ENCODE measurements at places on chromosomes 7 and 10. TPM values are rescaled to one million over a fixed set of nuclear protein-coding genes. Genes with fewer than 3 reads are reported as not detected.

Gene UCMA
- not detected for total RNA-seq

GRCh38 chr7:40047661-40048060 is 86.8 kb downstream of the MPLKIP start:
- no peak for DNase-seq

Gene PAX4
- total RNA-seq: not detected

DNA sequence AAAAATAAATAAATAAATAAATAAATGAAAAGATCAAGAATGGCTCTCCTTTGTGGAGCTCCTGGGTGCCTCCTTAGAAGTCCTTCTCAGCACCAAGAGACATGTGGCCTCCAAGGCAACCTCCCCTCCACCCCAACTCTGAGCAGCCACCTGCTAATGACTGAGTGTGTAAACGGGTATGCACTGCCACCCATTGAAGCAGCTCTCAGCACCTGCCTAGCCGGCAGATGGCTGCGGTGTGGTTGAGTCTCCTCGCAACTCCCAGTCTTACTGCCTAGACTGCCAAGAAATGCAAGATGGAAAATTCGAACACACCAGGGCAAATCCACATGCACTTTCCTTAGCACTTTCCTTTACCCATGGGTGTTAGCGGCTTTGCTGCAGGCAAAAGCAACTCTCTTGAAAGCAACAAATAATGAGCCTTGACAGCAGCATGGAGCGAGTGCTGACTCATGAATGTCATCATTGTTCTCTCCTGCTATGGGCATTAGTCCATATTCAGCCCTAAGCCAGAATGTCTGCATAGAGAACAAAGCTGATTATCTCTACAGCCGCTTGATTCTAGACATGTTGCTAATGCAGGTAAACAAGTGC is 913.9 kb upstream of the AUTS2 start:
- DNase-seq: no peak

- no peak for DNase-seq
Measured at GRCh38 chr10:1650542-1651269, 86.6 kb downstream of the ADARB2 start.

- no peak for DNase-seq
Measured at GRCh38 chr10:132693676-132694075, 92.3 kb downstream of the NKX6-2 start.

- no peak for DNase-seq
Measured at GRCh38 chr10:19299645-19300044, 251.0 kb downstream of the MALRD1 start.

- no peak for DNase-seq
Measured at GRCh38 chr10:50501924-50502452, 121.8 kb downstream of the SGMS1 start.

Gene BLOC1S2
- total RNA-seq: 28.5 TPM

- DNase-seq: no peak
Measured at GRCh38 chr10:19616966-19617365, 199.3 kb upstream of the PLXDC2 start.

DNA sequence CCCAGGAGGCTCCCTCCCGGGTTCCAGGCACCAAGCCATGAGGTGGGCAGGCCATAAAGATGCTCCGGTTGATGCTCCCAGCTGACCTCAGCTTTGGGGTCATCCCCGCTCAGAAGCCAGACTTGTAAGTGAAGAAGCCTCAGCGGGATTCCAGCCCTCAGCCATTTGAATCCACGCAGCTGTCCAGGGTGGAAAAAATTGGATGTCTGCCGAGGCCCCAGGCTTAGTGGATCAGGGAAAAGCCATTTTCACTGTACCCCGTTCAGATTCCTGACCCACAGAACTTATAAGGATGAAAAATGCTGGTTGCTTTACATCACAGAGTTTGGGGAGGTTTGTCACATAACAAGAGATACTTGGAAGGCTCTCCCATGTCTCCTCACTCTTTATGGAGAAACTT is 49.2 kb upstream of the CPN1 start:
- no peak for DNase-seq

Gene C10orf90
- total RNA-seq: not detected

Gene SLC18A3
- 0.34 TPM for total RNA-seq

DNA sequence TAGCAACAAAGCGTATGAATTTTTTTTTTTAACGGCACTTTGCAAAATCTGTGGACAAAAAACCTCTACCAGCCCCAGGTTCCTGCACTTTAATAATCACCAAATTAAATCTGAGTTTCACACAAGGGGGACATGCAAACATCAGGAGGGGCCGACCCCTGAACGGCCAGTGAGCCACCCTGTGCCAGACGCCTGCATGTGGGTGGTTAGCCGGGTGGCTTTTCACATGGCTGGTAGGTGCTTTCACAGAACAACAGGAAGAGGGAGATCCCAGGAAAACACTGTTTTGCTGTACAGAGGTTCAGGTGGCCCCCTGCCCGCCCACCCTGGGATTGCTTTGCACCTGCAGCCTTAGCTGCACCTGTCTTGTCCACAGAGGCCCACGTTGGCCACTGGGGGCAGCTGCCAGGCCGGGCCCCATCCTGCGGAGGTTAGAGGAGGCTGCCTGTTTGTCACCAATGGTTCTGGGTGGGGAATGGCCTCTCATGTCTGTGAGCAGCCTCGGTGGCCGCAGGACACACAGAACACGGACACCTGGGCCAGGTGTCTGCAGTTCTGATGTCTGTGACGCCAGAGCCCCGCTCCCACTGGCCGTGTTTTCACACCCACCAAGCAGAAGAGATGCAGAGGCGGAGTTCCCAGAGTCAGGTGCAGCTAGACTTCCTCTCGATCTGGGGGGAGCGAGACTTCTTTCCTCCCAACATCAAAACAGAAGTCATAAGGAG is 107.7 kb downstream of the FAM53B start:
- DNase-seq: no peak

- DNase-seq: no peak
Measured at GRCh38 chr7:100854146-100854895, 1.8 kb downstream of the SLC12A9 start.

DNA sequence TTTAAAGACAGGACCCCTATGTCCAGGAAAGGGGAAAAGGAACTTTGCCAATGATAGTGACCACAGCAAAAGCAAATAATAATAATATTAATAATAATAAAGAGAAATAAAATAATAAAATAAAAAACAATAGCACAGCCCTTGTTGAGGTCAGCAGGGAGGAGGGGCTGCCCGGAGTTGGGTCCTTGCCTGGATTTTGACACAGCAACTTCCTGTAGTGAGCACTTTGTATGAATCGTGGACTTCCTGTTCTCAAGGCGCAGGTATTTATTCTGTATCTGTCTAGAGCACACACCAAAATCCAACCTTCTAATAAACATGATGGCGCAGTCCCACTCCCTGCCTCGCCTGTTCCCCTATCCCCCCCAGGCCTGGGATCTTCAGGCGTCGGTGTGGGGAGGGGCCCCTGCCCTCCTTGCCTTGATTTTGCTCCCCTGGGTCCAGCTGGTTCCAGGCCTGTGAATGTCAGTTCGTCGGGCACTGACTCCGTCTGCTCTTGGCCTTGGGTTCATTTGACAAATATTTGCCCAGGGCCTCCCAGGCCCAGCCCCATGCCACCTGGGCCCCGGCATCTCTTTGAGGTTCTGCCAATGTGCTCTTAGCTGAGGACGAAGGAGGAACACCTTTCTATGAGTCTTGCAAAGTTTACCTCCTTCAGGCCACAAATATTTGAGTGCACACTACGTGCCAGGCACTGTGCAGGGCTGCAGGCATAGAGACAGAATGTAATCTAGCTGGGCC is 13.9 kb downstream of the TRIM8 start:
- no peak for DNase-seq

DNA sequence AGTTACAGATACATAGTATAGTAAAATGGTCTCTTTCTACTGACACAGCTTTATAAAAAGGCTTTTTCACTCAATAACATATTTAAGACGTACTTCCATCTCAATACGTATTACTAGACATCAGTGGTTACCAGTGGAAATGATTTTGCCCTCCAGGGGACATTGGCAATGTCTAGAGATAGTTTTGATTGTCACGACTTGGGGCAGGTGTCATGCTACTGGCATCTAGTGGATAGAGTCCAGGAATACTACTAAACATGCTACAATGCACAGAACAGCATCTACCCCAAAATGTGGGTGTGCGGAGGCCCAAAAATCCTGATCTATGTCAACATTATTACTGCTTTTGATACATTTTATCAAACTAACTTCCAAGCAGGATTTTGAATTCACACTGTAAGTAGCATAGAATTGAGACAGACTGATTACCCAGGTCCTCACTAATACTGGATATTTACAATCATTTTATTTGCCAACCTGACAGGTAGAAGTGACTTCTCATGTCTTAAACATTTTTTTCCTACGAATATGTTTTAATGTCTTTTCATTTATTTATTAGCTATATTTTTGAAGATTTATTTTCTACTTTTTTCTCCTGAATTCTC is 53.8 kb downstream of the HGF start:
- DNase-seq: no peak

All from mesothelial cell of epicardium (in vitro differentiated cells).